Activated effector memory CD4-positive, alpha-beta T cell treated with anti-CD3 and anti-CD28 coated beads, Interleukin-2, amount 50 U/mL, for 16 hours (primary cell): ENCODE measurements at places on chromosomes 5 and 9.

DNA sequence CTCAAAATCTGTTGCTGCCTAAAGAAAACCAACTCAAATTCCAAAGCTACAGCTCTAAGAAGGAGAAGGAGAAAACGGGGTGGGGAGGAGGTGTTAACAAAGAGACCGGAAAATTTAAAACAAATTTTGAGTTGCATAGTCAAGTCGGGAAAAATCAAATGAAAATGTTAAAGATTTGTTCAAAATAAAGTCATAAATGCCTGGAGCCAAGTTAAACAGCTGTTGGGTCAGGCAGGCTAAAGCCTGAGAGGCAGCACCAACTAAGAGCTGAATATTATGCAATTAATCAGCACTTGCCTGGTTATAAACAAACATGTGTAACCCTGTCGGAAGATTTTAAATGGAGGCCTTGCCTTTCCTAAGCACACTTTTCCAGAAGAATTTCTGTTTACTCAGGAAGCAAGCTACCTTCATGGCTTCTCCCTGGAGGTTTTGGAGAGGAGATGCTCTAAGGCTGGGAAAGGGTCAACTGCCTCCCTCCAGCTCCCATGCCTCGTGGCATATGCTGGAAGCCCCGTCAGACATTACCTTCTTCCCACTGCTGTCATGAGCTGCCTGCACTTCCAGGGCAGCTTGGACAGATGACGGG, 270.5 kb downstream of the DMRT2 start:
- no peak for DNase-seq

GRCh38 chr5:75405296-75405695, 68.3 kb downstream of the HMGCR start:
- no peak for DNase-seq

DNA sequence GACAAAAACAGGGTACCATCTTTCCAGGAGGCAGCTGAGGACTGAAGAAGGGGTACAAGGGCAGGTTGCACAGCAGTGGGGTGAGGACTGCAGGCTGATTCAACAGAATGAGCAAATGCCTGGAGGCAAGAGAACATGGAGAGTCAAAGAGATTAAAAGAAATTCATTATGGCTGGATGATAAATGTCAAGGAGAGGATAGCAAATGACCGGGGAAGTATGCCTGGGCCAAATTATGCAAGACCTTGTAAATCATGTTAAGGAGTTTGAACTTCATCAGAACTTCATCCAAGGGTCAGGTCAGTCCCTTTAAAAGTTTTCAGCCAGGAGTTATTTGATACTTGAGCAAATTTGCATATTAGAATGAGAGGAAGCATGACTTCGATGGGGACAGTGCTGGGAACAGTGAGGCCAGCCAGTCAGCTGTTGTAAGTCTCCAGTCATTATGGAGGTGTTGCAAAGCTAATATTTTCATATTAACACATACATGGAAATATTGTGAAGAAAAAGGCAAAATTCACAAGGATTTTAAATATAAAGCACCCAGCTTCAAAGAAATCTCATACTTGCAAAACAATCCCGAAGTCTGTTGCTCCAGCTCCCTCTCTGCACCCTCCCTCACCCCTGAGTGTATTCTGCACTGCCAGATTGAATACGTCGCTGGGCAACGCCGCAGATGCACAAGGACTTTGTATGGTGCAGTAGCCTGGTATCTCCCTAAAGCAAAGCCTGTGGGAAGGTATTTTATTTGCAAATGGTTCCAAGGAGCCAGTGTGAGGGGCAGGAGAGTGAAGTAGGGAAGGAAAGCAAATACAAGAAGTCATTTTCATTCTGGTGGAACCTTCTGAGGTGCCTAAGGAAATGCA, 509.8 kb upstream of the TLE4 start:
- no peak for DNase-seq

DNA sequence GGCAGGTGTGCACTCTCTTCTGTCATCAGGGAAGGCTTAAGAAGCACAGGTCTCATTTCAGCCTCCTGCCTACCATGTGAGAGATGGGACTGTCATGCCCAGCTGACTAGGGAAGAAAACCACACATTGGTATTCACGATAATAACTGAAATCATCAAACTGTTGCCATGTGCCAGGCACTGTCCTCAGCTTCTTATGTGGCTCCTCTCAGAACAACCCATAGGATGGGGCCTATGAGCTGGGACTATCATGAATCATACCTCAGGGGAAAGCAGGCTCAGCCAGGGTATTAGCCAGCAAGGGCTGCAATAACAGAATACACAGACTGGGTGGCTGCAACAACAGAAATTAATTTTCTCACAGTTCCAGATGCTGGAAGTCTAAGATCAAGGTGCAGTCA, 3.3 kb downstream of the AFAP1L1 start:
- no peak for DNase-seq
